Endodermal cell (in vitro differentiated cells): ENCODE measurements at places on chromosomes 3 and 15.

GRCh38 chr3:67008388-67008787 is 10.3 kb downstream of the KBTBD8 start:
- DNase-seq: no peak

DNA sequence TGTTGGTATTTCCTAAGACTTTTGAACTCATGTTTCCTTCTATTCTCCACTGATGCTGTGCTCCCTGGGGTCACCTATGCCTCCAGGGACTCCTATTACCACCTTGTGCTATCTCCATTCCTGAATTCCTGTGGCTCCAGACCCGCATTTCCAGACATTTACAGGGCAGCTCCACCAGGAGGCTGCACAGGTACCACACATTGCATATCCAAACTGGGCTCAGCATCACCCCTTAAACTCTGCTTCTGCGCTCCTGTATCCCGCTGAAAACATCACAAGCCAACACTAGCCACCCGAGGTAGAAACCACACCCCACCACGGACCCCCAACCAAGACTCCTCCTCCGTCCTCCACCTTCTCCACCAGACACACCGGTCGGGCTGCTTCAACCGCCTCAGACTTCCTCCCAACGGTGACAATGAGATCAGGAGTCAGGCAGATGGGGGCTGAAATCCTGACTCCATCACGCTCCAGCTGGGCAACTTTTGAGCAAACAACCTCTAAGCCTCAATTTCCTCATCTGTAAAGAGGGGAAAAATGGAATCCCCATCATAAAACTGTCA is 10.4 kb downstream of the TNK2 start:
- DNase-seq: peak; percentile 75

- DNase-seq: no peak
These were observed 343.7 kb downstream of the EPHB1 start for GRCh38 chr3:135138776-135139175.

DNA sequence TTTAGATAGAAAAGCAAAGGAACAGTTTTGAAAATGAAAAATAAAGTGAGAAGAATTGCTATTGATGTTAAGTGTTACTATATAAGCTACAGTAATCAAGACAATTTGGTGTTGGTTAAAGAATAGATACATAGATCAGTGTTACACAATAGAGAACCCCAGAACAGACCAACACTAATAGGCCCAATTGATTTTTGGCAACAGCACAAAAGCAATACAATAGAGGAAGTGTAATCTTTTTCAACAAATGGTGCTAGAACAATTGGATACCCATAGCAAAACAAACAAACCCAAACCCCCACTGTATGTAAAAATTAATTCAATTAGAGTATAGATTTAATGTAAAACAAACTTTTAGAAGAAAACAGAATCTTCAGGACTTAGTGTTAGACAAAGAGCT is 61.8 kb downstream of the ATP11B start:
- DNase-seq: no peak

DNA sequence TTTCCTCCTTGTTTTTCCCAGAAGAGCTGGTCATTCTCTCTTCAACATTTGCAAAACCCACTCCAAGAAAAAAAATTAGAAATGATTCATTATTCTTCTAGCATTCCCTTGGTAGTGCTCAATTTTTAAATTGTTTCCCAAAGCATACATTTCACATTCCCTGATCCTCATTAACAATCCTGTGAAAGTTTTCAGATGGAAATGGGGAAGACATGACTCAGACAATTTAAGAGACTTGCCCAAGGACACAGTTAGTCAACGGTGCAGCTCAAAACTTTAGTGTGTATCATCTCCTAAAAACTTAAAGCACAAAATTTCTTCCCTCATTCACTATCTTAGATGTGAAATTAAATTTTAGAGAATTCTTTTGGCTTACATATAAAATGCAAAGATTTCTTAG is 17.1 kb upstream of the ABI3BP start:
- DNase-seq: no peak

DNA sequence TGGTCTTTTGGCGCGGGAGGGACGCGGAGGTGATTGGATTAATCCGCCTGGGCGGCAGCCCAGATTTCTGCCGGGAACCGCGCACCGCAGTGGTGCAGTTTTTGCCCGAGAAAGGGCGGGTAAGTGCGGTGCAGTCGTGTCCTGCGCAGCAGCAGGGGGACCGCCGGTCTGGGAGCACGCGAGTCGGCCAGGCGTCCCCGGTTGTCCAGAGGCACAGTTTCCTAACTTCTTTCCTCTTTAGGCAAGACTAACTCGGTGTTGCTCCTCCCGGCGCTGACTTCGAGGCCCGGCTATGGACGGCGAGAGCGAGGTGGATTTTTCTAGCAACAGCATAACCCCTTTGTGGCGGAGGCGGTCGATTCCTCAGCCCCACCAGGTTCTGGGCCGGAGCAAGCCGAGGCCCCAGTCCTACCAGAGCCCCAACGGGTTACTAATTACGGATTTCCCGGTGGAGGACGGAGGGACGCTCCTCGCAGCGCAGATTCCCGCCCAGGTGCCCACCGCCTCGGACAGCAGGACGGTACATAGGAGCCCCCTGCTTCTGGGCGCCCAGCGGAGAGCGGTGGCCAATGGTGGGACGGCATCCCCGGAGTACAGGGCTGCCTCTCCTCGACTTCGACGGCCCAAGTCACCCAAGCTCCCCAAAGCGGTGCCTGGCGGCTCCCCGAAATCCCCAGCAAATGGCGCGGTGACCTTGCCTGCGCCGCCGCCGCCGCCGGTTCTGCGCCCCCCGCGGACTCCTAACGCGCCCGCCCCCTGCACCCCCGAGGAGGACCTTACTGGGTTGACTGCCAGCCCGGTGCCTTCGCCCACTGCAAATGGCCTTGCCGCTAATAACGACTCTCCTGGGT is 736 bp downstream of the ARHGEF26 start:
- DNase-seq: peak; percentile 83

GRCh38 chr3:142650001-142650693 is 54.0 kb downstream of the PLS1 start:
- DNase-seq: no peak

- DNase-seq: no peak
These were observed 65.5 kb downstream of the MEF2A start for GRCh38 chr15:99631255-99631654.

GRCh38 chr3:52721730-52722008 is 15.8 kb downstream of the SPCS1 start:
- no peak for DNase-seq

DNA sequence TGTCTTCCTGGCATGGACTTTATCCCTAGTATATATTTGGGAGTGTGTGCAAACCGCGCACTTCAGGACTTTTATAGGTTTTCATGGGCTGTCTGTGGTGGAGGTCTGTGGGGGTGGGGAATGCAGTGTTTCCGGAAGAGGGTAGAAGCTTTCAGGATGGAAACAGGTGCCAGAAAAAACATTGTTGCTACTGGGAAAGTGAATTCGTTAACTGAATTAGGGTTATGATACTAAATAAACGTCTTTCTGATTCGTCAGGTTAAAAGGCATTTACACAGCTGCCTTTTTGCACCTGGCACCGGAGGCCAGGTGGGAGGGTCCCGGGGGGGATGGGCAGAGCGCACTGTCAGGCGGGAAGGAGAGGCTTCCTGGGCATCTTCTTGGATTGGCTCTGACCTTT is 62.1 kb downstream of the SLCO3A1 start:
- DNase-seq: no peak

DNA sequence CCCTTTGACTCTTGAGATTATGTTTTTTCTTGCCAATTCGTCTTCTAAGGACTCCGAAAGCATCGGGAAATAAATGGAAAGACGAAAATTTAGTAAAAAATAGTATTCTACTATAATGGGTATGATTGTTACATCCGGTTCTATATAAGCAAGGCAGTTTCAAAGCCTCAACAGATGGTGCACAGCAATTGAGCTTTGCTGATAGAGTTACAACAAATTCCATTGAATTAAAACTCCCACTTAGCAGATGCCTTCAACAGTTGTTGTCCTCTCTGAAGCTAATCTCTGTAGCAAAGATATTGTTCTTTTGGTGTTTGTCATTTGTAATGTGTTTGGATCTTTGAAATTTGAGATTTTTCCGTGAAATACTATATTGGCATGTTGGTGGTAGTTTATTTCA is 16.1 kb upstream of the GHSR start:
- no peak for DNase-seq

DNA sequence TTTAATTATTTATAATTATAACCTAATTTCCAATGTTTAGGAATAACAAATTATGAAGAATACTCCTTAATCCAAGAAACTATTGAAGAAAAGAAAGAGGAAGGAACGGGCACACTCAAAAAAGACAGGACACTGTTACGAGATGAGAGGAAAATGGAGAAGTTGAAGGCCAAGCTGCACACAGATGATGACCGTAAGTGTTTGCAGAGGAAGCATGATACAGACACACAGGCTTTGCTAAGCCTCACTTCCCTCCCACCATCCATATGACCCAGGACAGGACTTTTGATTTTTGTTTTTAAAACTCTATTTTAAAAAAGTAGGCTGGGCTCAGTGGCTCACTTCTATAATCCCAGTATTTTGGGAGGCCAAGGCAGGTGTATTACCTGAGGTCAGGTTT is 389.4 kb upstream of the TPM1 start:
- no peak for DNase-seq

DNA sequence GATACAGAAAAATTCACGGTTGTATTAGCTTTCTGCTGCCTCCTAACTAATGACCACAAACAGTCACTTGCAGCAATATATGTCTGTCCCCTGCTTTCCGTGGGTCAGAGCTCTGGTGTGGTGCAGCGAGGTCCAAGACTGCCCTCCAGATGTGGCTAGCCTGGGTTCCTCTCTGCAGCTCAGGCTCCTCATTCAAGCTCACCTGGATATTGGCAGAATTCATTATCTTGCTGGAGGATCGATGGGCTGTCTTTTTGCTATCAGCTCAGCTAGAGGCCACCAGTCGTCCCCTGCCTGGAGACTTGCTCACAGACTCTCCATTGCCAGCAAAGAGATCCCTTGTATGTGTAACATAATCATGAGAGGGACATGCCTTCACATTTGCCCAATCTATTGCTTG is 12.8 kb upstream of the PLXNA1 start:
- no peak for DNase-seq

DNA sequence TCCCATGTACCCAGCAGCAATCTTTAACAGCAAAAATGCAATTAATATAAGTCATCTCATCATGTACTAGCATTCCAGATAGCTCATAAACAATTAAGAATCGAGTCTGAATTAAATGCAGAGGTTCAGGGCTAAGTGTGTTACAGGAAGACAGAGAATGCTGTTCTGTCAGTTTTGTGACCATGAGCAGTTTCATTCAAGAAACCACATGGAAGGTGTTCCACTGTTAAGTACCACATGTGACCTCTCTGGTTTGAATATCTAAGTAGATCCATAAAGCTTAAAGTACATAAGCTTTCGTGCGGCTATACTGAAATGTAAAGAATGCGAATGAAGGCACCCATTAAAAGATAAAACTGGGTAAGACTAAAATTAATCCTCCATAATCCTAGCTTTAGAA is 272.3 kb downstream of the IL5RA start:
- no peak for DNase-seq

DNA sequence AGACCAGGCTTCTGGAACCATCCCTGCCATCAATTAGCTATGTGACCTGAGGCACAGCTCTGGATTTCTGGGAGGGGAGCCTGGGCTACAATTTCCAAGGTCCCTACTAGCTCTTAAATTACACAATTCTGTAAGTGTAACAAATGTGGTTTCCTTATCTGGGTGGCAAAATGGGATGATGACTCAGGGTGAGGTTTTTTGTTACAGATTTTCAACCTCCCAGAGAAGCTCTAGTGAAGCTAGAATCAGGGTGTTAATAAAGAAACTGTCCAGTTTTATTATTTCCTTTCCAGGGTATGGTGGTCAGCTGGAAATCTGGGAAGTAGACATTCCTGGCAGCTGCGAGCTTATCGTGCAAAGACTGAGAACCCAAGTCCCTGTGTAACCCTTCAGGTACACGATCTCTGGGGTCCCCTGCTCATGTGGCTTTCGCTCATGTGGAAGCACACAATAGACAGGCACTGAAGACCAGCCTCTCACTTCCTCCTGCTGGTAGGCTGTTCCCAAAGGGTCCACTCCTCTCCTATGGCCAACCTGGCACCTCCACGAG is 7.3 kb downstream of the RAB27A start:
- DNase-seq: no peak

DNA sequence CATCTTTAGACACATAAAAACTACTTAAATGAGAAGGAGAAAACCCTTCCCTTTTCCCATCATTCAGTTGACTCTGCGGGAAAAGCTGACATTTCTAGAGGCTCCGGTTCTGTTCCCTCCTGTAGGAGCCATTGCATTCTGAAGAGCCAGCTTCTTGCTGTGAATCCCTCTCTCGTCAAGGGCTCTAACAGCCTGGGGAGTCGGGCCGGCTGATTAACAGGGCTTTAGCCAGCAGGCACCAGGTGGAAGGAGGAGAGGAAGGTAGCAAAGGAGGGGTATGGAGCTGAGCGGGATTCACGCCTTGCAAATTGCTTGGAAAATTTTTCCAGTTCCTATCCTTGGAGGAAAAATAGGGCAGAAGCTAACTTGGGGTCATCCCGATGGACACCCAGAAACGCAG is 108.3 kb upstream of the UBE2E1 start:
- peak; percentile 69 for DNase-seq

DNA sequence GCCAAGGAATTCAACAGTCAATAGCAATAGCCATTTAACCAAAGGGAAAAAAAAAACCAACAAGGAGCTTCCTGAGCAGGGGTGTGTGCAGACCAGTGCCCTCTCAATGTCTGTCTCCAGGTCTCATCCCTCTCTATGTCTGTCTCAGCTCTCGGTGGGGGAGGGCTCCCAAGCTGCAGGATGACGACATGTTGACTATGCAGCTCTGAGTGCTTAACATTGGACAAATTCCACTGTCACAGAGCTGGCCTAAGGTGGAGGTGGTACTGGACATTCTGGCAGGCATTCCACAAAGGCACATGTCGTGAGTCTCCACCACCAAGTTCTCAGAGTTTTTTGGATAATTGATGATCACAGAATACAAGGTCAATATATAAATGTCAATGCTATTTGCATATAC is 2.0 kb upstream of the CAPN7 start:
- no peak for DNase-seq

- peak; percentile 68 for DNase-seq
These were observed 3.2 kb upstream of the PPP4R2 start for GRCh38 chr3:72993391-72993790.

- DNase-seq: no peak
These were observed 31.7 kb upstream of the SUCLG2 start for GRCh38 chr3:67686069-67686468.

- no peak for DNase-seq
These were observed 305.9 kb upstream of the ARRDC4 start for GRCh38 chr15:97654481-97655076.

- DNase-seq: no peak
These were observed 5.7 kb upstream of the MAPK6 start for GRCh38 chr15:52013151-52013791.

DNA sequence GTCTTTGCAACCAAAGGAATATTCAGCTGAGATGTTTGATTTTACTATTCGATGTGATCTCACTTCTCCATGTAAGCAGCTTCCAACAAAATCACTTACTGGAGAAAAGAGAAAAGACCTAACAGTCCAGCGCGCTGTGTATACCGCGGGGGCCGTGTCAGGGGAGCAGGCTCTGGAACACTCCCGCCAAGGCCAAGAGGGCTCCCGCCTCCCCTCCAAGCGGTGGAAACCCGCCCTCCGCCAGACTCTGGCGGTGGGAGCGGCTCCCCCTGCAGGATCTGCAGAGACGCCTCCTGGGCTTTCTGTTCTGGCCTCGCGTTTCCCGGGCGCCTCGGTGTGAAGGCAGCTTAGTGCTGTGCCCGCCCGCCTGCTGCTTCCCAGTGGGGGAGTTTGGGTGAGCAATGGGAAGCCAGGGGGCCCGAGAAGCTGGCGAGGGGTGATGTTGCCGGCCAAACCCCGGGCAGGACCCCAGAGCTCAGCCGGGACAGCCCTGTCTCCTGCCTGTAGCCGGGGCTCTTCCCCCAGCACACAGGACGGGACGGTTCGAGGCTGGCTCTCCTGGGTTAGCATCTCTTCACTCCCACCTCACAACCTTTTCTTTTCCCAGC is 36.3 kb downstream of the CHST14 start:
- DNase-seq: peak; percentile 94
